ENCODE measurements at places on chromosomes 3 and 15.
A peak's percentile ranks its signal among the peaks of the same experiment; 100 is the strongest.

GRCh38 chr15:25183581-25184251 is 228.9 kb downstream of the SNRPN start:
- DNase-seq = no peak

- DNase-seq = no peak
Measured at GRCh38 chr3:128559486-128560225, 66.7 kb upstream of the GATA2 start.

DNA sequence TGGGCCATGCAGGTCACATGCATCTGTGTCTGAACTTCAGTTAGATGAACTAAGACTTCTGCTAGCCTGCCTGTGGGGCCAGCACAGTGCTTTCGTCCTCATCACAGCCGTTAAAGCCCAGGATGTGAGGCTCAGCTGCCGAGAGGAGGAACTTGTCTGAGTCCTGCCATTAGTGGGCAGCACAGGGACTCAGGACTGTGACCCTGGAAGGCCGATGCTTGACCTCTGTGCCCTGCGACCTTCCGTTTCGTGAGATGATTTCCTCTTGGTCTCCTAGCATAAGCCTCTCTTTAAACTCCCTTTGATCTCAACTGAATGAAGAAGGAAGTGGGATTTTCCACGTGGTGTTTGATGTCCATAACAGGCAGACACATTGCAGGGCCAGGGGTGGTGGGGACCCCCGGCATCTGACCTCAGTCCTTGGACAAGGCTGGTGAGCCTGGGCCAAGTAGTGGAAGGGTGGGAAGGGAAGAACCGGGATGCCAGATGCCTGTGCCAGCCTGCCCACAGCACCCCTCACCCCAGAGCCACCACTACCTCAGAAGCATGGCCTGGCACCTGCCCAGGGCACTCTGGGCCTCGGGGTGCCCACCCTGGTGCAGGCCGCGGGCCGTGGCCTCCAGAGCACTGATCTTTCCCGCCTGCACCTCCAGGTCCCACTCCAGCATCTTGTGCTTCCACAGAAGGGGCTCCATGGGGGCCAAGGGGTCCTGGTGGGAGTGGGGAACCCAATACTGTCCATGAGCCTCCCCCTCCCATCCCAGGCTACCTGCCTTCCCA is 21.6 kb downstream of the PLA2G4B start:
- DNase-seq = no peak

DNA sequence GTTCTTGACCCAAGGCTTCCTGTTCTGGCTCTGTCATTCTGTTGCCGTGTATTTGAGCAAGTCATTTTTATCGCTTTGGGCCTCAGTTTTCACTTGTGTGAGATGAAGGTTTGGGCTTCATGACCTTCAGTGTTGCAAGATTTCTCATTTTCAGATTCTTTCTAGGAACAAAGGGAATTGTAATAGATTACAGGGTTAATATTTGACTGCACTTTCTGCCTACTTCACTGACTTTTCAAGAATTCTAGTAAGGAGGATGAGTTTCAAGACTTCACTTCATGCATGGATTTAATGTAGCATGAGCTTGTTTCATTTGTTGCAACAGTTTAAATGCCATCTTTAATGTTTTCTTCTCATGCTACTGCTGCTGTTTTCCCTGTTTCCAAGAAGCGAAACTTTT is 226.5 kb downstream of the NLGN1 start:
- DNase-seq = no peak

- DNase-seq = peak; percentile 88
Measured at GRCh38 chr15:45200001-45200798, 12.4 kb upstream of the SHF start.

DNA sequence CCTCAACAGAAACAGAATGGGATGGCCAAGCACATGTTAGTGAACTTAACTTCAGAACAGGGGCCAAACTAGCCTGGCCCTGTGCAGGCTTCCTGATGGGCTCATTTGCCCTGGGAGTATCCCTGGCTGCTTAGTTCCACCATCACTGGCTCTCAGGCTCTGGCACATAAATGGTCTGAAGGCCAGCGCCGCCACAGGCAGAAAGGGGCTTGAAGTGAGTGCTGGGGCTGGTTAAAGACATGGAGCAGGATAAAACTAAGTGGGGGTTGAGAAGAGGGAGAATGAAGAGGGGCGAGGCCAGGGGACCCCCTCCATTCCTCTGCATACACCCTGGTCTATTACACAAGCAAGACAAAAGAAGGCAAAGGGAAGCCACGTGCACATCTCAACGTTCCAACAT is 12.2 kb downstream of the SLCO2A1 start:
- no peak for DNase-seq

DNA sequence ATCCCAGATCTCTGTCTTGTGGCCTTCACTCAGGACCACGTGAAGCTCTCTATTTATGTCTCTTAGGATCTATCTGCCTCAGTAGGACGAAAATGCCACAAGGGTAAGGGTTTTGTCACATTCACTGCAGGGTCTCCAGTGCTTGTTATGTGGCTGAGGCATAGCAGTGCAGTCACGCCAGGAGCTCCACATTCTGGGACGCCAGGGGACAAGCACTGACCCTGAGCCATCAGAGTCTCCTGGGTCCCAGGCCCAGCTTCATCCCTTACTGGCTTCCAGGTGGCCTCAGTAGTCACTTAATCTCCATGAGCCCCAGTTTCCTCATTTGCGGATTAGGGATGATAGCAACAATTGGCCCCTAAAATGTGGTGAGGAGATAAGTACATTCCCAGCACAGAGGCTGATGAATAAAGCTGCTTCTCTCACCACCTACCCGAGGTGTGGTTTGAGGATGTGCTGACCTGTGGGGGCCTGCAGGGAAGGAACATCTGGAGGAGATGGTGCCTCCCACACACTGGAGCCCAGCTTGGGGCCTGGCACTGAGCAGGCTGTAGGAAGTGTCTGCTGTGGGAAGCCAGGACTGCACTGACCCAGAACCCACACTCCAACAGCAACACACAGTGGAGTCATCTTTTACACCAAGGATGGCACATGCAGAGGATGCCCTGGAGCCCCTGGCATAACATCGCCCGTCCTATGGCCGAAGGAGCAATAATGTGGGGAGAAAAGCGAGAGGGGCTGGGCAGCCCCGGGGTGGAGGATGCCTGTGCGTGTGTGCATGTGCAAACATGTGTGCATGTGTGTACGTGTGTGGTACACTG is 93.2 kb upstream of the IQSEC1 start:
- DNase-seq = no peak

GRCh38 chr3:168154089-168154488 is 58.4 kb upstream of the GOLIM4 start:
- no peak for DNase-seq

DNA sequence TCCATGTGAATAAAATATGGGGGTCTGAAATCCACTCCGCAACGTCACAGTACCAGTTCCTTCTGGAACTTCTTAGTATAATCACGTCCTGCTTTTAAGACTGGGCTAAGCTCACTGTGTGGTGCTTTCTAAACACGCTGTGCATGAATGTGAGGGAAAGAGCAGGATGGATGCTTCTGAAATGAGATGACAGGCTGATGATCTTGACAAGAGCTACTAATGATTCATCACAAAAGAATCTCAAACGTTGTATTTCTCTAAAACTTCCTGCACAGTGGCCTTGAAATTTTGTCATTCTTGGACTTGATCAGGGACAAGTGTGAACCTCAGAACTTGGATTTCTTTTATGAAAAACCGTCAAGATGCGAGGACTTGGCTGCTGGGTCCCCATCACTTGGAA is 221.4 kb downstream of the CADPS start:
- DNase-seq = no peak

GRCh38 chr15:66682246-66682645 is 19.8 kb upstream of the SMAD6 start:
- no peak for DNase-seq

DNA sequence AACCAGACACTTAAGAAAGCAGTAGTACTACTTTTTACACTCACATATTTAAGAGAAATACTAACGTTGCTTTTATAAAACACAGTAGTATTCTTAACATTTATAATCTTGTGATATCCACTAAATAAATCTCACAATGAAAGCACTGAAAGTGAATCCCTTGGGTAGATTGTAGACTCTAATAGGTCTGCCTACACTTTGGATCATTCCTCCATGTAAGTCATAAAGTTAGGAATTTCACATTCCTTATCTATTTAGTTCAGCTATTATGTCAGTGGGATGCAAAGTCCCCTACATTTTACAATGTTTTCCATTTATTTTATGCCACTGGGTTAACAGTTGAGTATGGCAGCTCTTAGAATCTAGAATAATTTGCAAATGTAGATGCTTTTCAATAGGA is 330.7 kb downstream of the LSAMP start:
- no peak for DNase-seq

- DNase-seq = no peak
Measured at GRCh38 chr15:41827290-41827879, 507 bp upstream of the JMJD7 start.

DNA sequence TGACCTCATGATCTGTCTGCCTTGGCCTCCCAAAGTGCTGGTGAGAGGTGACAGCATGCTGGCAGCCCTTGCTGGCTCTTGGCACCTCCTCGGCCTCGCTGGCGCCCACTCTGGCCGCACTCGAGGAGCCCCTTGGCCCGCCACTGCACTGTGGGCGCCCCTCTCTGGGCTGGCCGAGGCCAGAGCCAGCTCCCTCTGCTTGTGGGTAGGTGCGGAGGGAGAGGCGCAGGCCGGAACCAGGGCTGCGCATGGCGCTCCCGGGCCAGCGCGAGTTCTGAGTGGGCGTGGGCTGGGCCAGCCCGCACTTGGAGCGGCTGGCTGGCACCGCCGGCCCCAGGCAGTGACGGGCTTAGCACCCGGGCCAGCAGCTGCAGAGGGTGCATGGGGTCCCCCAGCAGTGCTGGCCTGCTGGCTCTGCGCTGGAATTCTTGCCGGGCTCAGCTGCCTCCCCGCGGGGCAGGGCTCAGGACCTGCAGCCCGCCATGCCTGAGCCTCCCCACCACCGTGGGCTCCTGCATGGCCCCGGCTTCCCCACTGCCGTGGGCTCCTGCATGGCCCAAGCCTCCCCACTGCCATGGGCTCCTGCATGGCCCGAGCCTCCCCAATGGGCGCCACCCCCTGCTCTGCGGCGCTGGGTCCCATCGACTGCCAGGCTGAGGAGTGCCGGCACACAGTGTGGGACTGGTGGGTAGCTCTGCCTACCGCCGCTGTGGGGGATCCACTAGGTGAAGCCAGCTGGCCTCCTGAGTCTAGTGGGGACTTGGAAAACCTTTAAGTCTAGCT is 76.4 kb upstream of the OSBPL11 start:
- no peak for DNase-seq

GRCh38 chr3:106302451-106303221 is 433.8 kb upstream of the CBLB start:
- DNase-seq = no peak

GRCh38 chr3:129560269-129560787 is 17.4 kb downstream of the H1-8 start:
- no peak for DNase-seq

Data from NCI-H1092 (cell line).